ENCODE measurements at places on chromosomes 6 and 20. TPM values are rescaled to one million over a fixed set of nuclear protein-coding genes. Genes with fewer than 3 reads are reported as not detected.
A peak's percentile ranks its signal among the peaks of the same experiment; 100 is the strongest.

DNA sequence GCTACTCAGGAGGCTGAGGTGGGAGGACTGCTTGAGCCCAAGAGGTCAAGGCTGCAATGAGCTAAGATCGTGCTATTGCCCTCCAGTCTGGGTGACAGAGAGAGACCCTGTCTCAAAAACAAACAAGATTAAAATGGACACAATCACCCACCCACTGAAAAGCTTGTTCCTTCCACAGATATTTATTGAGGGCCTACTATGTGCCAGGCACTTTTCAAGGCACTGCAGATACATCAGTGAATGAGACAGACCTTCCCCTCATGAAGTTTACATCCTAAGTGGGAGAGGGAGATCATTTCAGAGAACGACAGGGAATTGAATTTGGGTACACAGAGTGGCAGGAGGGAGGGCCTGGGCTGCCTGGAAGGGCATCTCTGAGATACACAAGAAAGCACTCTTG is 14.4 kb downstream of the RSPO4 start:
- no peak for DNase-seq

DNA sequence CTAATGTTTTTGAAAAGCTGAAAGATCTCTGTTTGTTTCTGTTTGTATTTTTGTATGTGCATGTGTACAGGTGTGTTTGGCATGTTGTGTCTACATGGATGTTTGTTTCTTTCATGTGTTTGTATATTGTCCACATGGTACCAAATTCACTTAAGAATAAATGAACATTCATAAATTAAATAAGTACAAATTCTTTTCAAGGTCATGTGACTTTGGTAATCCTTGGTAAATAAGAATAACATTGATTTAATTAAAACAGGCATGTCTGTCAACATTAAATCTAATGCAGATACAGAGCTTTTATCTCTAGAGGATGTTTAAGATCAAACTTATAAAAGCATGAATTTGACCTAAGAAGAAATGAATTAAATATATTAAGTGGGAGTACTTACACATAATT is 219.8 kb upstream of the EPHA7 start:
- no peak for DNase-seq

DNA sequence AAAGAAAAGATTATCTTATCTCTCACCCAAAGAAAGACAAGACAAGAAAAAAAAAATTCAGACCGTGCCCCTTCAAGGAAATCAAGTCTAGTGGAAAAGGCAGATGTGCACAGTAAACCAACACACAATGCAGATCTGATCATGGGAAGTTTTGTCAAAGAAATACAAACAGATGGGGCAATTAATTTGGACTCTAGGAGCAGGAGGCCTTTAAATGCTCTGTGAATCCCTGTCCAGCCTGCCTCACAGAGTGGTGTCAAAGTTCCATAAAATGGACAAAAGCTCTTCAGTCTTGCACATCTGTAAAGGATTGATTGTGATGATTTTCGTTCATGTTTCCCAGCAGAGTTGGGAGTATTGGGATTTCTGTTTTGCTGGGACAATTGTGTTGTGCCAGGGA is 53.1 kb upstream of the TGM3 start:
- no peak for DNase-seq

DNA sequence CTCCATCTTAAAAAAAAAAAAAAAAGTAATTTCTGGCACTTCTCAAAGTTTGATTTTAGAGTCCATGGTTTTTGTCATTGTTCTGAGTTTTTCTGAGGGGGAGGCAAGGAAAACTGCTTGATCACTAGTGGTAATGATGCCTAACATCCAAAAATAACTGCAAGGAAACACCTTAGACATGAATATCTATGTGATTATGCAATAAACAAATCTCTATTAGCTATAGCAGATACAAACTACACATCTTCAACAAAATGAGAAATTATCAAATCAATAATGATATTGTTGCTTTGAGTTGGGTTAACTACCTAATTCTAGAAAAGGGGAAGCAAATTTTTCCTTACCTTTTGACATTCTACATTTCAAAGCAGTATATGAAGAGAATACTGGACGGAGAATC is 230.9 kb upstream of the JARID2 start:
- DNase-seq, result no peak

GUCA1A gene
- total RNA-seq, result not detected

GRCh38 chr20:12595841-12596240 is 412.9 kb upstream of the SPTLC3 start:
- no peak for DNase-seq

PDE10A gene
- total RNA-seq, result 73.5 TPM

DNA sequence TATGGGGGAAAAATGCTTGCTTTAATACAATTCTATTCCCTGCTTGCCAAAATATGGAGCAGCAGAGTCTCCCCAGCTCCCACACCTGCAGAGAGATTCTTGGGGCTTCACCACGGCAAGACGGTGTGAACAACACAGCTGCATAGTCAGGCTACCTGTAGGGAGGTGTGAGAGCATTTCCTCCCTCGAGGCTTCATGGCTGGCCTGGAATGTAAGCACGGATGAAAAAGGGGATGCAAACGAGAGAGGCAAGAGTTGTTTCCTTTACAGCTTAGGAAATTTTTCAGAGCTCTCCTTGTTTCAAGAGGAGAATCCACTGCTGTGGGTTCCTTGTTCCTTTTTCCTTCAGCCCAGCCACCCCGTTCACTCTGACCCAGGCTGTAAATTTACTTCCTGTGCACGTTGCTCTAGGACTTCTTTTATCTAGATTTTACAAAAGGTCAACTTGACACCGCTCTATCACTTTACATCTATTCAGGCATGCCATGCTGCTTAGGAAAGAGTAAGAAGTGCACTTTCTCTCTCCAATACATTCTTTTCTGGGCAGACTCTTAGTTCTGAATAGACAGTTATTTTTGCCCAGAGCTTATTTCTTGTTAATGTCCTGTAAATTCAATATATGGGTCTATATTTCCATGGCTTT is 197.1 kb downstream of the KHDC1L start:
- DNase-seq, result no peak

GRCh38 chr20:50323777-50324775 is 133.4 kb downstream of the CEBPB start:
- no peak for DNase-seq

DNA sequence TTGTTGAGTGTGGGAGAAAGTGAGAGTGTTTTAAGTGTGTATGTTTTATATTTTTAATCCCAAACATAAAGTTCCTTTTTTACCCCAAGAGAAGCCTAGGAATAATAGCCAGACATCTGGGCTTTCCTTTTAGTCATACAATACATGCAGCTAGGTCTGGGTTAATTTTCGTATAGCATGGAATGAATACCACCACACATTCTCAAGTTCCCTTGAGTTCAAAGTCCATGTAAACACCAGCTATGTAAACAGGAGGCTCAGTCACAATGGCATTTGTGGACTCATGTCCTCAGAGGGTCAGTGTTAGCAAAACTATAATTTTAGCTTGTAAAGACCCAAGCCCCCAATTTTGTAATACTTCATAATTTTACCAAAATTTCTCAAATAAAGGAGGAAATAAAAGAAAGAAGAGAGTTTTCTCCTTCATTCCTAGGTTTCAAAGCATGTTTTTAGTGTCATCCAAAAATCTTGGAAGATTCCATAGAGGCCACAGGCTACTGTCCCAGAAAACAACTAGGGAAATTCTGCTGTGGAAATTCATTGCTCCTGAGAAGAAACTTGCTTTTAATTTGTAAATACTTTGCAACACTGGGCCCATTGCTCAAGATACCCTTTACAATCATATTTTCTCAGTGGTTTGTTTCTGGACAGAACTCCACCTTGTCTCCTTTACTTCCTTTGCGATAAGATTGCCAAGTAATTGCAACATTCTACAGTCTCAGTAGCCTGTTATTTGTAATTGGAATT is 671.2 kb downstream of the COL12A1 start:
- DNase-seq, result no peak

DNA sequence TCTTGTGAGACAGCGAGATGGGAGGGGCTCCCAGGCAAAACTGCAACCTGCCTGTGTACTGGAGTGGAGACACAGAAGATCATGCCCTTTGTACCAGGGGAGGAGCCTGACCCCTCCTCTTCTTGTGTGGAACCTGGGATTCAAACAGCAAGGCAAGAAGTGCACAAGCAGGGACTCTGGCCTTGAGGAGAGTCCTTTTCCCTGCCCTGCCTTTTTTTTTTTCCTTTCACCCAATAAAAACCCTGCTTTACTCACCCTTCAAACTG is 251.8 kb upstream of the OPRM1 start:
- DNase-seq, result no peak

- no peak for DNase-seq
These were observed 24.2 kb upstream of the PPP1R14C start for GRCh38 chr6:150118627-150119026.

DNA sequence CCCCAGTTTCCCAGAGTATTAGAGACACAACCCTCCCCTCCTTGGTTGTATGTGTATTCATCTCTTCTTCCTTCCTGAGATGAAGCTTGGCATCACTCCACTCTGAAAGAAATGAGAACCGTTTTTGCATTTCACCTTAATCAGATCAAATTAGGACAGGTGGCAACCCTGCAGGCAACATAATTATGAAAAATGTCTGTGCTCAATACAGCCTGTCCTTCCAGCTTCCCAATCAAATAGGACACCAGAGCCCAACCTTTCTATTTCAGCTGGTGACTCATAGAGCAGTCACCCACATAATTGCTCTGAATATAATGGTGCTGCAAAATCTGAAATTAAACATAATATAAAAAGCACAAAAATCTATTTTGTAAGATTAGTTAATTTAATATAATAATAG is 310.2 kb upstream of the AGPAT4 start:
- DNase-seq, result no peak

DNA sequence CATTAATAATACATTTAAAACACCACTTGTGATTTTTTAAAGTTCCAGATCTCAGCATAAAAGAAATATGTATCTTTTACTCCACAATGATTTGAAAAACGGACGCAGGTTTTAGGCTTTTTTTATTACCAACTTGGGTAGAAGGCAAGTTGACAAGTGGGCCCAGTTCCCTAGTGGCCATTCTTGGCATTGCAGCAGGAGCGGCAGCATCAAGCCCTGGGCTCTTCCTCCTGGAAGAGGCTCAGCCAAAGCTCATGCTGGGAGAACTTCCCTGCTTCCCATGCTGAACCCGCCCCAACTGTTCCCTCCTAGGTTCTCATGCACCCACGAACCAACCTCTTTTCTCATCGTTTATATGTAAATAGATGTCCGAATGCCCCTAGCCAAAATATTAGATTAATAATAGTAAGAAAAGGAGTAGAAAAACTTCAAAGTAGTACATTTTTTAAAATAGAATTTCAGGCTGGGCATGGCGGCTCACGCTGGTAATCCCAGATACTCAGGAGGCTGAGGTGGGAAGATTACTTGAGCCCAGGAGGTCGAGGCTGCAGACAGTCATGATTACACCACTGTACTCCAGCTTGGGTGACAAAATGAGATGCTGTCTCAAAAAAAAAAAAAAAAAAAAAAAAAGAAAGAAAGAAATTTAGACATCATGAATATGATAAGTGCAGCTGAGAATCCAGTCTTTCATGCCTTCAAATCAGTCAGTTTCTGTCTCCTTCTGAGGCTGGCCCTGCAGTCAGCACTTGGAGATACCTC is 18.2 kb upstream of the MYB start:
- DNase-seq, result no peak

DNA sequence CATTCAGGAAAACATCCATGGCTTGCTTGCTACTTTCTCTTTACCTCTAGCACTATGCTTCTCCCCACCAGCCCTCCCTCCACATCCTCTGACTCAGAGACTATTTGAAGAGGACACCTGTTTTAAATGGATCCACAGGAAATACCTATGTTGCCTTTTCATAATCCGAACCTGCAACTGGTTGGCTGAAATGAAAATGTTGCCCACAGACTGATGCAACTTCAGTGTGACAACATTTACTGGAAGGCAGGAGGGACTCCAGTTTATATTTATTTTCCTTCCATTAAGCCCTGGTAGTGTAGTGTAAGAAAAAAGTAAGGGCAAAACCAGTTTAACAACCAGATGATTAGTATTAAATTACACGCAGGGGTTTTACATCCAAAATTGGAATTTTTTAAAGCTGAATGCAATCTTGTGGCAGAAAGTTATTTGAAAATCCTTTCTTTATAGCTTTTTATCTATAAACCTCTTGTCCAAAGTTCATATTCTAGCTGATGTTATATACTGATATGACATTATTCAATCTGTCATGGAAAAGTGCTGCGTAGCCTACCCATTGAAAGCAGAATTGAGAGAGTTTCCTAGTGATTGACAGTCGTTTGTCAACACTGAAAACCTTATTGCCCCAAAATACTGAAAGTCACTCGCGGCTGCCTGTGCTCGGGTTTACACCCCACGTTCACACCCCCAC is 881 bp upstream of the AIG1 start:
- DNase-seq, result no peak

SLC17A1 gene
- total RNA-seq, result not detected

GRCh38 chr6:4853782-4854511 is 77.7 kb downstream of the CDYL start:
- no peak for DNase-seq

GRCh38 chr20:36543184-36544133 is 2.1 kb downstream of the MYL9 start:
- peak; percentile 80 for DNase-seq

MYL9 gene
- 1,447 TPM for total RNA-seq

RFX6 gene
- not detected for total RNA-seq

DNA sequence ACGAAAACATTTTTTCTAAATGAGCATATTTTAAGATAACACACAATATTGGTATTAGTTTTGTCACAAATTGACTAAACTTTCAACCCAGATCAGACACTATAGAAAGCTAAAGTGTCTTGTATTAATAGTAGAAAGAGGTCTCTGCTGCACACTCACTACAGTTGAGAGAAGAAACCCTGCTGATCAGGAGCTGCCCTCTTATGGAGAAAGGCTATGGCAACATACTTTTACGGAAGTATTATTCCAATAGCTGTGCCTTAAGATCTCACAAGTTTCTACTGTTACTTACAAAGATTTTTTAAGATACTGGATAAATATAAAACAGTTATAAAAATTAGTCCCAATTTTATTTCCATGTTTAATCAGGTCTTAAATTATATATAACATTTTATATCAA is 155.7 kb downstream of the RIMS1 start:
- no peak for DNase-seq

CGA gene
- not detected for total RNA-seq

KIF25 gene
- total RNA-seq, result not detected

DNA sequence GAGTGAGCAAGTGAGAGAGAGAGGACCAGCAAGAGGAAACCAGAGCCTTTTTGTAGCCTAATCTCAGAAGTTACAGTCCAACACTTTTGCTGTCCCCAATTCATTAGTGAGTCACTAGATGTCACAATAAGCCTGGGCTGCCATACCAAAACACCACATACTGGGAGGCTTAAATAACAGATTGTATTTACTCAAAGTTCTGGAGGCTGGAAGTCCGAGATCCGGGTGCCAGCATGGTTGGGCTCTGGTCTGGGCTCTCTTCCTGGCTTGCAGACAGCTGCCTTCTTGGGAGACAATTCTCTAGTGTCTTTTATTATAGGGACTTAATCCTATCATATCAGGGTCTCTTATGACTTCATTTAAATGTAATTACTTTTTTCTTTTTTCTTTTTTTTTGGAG is 50.7 kb upstream of the FERMT1 start:
- no peak for DNase-seq

Measured in uterus (tissue), 4 donors.